Thymus (tissue), 14 donors: ENCODE measurements at places on chromosomes 12 and 14. TPM values are rescaled to one million over a fixed set of nuclear protein-coding genes. Genes with fewer than 3 reads are reported as not detected.

The SOCS4 gene
- 9.7 TPM for total RNA-seq

DNA sequence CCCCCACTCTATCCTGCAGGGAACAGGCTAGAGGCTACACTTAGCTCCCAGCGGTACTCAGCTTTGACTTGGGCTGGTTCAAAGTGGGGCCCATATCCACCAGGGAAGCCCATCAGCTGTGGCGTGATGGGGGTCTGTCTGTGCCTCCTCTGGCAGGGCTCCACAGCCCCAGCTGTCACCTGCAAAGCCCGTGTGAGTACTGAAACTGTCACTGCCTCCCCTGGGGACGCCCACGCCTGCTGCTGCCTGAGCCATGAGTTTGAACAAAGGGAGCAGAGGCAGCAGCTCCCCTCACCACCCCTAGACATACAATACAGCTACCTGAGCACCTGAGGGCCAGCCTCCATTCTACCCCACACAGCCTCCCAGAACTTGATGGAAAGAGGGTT is 5.0 kb downstream of the REM2 start:
- no peaks in the 10 kb centered on the region for H3K36me3 ChIP-seq
- peaks cover 21% of the 10 kb centered on the region for H3K4me1 ChIP-seq
- H3K27me3 ChIP-seq, result peaks cover 3% of the 10 kb centered on the region
- H3K27ac ChIP-seq, result peak overlapping the region; percentile 88
- no peak for DNase-seq

DNA sequence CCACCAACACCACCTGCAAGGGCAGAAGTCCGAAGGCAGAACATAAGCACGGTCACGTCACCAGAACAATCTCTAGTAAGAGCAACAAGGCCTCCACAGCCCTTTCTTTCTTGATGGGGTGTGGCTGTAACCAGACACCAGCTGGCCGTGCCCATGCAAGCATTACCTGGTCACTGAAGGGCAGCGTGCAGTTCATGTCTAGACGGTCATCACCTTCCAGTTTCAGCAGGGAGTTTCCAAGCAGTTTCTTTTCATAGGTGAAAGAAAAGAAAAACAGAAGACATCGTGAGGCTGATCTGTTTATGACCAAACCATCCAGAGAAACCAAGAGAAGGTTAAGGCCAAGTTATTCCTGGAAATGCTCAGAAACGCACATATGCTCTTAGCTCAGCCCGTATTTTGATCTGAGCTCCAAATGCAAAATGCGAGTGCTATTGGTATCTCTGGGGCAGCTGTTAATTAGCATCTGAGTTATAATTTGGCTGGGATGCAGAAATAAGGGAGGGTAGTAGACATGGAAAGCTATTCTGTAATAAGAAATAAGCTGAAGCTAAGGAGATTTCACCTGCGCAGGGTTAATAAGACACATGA is 42.5 kb downstream of the PRKAB1 start:
- H3K4me3 ChIP-seq, result no peak overlapping the region
- peaks cover 70% of the 10 kb centered on the region for H3K36me3 ChIP-seq
- no peak for DNase-seq
- no peaks in the 10 kb centered on the region for H3K4me1 ChIP-seq
- peak overlapping the region; percentile 0 for H3K27ac ChIP-seq

GRCh38 chr14:21997300-21997699 is 323.7 kb upstream of the OR4E1 start:
- no peaks in the 10 kb centered on the region for H3K27me3 ChIP-seq
- H3K4me1 ChIP-seq, result peaks cover 17% of the 10 kb centered on the region
- DNase-seq, result peak; percentile 47
- H3K4me3 ChIP-seq, result peak overlapping the region; percentile 40

GRCh38 chr14:101276309-101277091 is 284.8 kb upstream of the DIO3 start:
- no peaks in the 10 kb centered on the region for H3K36me3 ChIP-seq
- no peaks in the 10 kb centered on the region for H3K27me3 ChIP-seq
- H3K4me3 ChIP-seq, result no peak overlapping the region
- H3K4me1 ChIP-seq, result no peaks in the 10 kb centered on the region
- no peak overlapping the region for H3K27ac ChIP-seq

The OR6C1 gene
- not detected for total RNA-seq
